ENCODE measurements at places on chromosomes 11 and 22. TPM values are rescaled to one million over a fixed set of nuclear protein-coding genes. Genes with fewer than 3 reads are reported as not detected.

CDKN1C gene
- polyA plus RNA-seq: 4.1 TPM

SLC22A12 gene
- polyA plus RNA-seq: not detected

APLNR gene
- polyA plus RNA-seq: 0.03 TPM

CBLIF gene
- not detected for polyA plus RNA-seq

TREH gene
- not detected for polyA plus RNA-seq

ZNF280B gene
- 1.4 TPM for polyA plus RNA-seq

PGA5 gene
- not detected for polyA plus RNA-seq

CREB3L1 gene
- 0.23 TPM for polyA plus RNA-seq

HARBI1 gene
- 2.7 TPM for polyA plus RNA-seq

CSF2RB gene
- polyA plus RNA-seq: 68.2 TPM

IFITM10 gene
- polyA plus RNA-seq: 0.04 TPM

CECR2 gene
- 0.01 TPM for polyA plus RNA-seq

TENM4 gene
- 0.06 TPM for polyA plus RNA-seq

OR4A16 gene
- polyA plus RNA-seq: not detected

WT1 gene
- not detected for polyA plus RNA-seq

SCGB2A2 gene
- not detected for polyA plus RNA-seq

MOGAT2 gene
- polyA plus RNA-seq: not detected

SAAL1 gene
- polyA plus RNA-seq: 8.0 TPM

MMP27 gene
- not detected for polyA plus RNA-seq

NFAM1 gene
- polyA plus RNA-seq: not detected

GLYAT gene
- not detected for polyA plus RNA-seq

MUC5AC gene
- polyA plus RNA-seq: not detected

TRIM48 gene
- not detected for polyA plus RNA-seq

TBX1 gene
- 11.0 TPM for polyA plus RNA-seq

TRIM77 gene
- not detected for polyA plus RNA-seq

MMP8 gene
- polyA plus RNA-seq: not detected

ANKK1 gene
- not detected for polyA plus RNA-seq

APOL6 gene
- 0.33 TPM for polyA plus RNA-seq

INS gene
- not detected for polyA plus RNA-seq

SLC25A18 gene
- polyA plus RNA-seq: not detected

TMPRSS4 gene
- polyA plus RNA-seq: not detected

C11orf91 gene
- polyA plus RNA-seq: 0.21 TPM

QSER1 gene
- 5.5 TPM for polyA plus RNA-seq

OR5B21 gene
- not detected for polyA plus RNA-seq

PLAAT2 gene
- 0.40 TPM for polyA plus RNA-seq

OR52H1 gene
- 0.33 TPM for polyA plus RNA-seq

RAB3IL1 gene
- 2.9 TPM for polyA plus RNA-seq

RAB38 gene
- polyA plus RNA-seq: 3.0 TPM

ZDHHC8 gene
- polyA plus RNA-seq: 69.9 TPM

Measured in endothelial cell of umbilical vein (primary cell).